ENCODE measurements at places on chromosomes 5 and 9.

- no peak for DNase-seq
Measured at GRCh38 chr5:171149772-171150171, 159.3 kb upstream of the TLX3 start.

- DNase-seq: no peak
Measured at GRCh38 chr9:21840647-21841046, 38.2 kb downstream of the MTAP start.

DNA sequence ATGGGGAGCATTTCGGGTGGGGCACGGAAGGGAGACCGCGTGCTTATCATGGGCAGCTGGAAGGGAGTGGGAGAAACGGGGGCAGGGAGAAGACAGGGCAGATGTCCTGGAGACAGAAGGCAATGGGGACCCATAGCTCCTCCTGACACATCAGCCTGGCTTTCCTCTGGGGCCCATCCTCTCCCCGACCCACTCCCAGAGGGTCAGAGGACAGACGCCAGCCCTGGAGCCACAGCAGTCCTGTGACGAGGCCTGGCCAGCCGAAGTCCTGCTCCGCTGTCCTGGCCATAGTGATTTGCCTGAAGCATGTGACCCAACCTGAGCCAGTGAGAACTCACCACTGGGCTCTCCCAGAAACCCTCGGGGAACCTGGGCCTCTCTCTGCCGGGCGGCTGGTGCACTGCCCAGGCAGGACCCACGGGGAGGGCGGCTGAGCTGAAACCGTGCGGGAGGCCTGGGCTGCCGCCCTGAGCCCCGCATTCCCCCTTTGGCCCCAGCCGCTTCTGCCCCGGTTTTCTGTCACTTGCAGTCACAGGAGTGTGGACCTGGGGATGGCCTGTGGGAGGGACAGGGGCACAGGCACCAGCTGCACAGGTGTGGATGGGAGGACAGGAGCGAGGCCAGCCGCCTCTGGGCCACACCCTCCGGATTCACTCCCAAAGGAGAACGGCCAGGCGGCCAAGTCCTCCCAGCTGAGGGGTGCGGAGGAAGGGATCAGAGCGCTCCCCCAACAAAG lies 19.8 kb downstream of the ADAMTS2 start:
- no peak for DNase-seq

DNA sequence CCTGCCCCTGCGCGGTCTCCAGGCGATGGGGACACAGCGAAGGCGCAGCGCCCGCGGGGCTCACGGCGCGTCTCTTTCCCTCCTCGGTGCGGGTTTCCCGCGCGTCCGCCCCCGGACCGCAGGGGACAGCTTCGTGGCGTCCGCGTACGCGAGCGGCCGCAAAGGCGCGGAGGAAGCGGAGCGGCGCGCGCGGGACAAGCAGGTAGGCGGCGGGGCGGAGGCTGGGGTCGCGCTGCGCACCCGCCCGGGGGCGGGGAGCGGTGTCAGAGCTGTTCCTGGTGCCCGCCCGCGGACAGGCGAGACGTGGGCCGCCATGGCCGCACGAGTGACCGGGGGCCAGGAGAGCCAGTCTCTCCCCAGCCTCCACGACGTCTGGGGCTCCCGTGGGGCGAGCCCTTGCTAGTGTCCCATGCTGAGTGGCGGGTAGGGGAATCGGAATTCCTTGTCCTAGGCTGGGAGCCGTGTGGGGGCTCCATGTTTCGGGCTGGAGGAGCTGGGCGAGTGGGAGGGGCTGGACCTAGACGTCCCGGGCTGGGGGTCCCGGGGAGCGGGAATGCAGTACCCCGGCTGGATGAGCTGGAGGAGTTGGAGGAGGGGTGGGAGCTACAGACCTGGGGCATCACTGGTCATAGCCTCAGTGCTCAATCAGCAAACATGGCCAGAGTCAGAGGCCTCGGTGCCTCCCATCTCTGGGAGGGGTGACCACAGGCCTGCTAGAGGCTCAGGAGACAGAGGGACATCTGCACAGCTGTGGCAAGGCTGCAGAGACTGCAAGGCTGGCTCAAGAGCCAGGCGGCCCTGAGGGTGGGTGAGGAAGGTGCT lies 968 bp downstream of the NKD2 start:
- DNase-seq: no peak

DNA sequence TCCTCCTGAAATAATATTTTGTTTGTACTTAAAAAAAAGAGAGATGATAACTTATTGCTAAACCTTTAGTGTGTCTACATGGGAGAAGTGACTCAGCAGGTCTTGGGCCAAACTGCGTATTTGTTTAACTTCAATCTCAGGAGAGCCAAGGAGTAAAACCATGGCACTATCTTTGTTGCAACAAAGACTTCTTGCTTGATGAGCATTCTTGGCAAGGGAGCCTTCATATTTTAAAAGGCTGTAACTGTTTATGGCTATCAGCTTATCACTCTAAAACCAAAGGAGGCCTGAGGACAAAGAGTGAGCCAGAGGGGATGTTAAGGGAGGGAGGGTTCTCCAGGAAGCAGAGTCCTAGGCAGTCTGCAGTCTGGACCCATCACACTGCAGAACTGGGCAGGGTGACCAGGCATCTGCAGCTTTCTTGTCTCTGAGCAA lies 216.2 kb upstream of the S1PR3 start:
- no peak for DNase-seq

DNA sequence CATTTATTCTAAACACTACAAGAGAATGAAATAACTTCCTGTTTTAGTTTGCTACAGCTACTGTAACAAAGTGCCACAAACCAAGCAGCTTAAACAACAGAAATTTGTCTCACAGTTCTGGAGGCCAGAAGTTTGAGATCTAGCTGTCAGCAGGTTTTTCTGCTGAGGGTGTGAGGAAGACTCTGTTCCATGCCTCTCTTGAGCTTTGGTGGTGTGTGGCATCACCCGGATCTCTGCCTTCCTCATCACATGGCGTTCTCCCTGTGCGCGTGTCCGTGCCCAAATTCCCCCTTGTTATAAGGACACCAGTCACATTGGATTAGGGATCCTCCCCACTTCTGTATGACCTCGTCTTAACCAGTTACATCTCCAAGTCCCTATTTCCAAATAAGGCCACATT lies 97.7 kb downstream of the CFAP95 start:
- DNase-seq: no peak

- DNase-seq: no peak
Measured at GRCh38 chr5:17118631-17119030, 98.8 kb upstream of the BASP1 start.

GRCh38 chr9:22119522-22120158 lies 110.5 kb upstream of the CDKN2B start:
- DNase-seq: no peak

- no peak for DNase-seq
Measured at GRCh38 chr5:67493676-67494075, 297.1 kb upstream of the CD180 start.

GRCh38 chr5:75412111-75412990 lies 75.3 kb downstream of the HMGCR start:
- no peak for DNase-seq

DNA sequence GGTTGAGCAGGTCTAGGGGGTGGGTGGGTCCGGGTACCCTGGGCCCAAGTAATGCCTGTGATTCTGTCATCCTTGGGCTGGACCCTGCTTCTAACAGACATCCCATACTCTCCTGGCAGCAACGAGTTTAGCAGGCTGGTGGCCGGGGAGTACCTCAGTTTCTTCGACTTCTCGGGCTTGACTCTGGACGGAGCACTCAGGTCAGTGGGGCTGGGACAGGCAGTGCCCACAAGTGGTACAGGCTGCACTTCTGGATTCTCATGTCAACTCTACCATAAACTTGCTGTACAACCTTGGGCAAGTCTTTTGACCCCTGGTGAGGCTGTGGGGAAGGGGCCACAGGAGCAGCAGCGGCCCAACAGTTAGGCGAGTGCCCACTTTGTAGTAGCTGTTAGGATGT lies 21.8 kb downstream of the PSD2 start:
- DNase-seq: no peak

- no peak for DNase-seq
Measured at GRCh38 chr5:116032094-116032517, at the start of gene ARL14EPL. Gene ARL14EPL, plus strand, starts transcription at chr5:116032472. Its CDS starts 18,994 bp downstream, at chr5:116051466.

DNA sequence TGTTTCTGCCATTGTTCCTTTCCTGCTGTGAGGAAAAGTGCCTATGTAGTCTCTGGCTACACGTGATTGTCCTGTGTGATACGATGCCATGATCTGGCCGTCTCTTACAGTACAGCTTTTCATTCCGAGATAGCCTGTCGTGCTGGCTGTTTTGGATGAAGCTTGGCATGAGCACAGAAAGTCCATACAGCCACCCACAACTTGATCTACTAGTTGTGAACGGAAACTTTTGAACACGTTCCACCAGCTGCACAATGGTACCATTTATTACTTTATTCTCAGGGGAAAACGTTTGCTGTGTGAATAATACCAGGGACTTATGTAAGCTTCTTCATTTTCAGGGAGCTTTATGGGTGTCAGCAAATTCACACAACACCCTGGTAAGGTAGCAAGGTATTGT lies 217.6 kb upstream of the ANKRD55 start:
- DNase-seq: no peak

DNA sequence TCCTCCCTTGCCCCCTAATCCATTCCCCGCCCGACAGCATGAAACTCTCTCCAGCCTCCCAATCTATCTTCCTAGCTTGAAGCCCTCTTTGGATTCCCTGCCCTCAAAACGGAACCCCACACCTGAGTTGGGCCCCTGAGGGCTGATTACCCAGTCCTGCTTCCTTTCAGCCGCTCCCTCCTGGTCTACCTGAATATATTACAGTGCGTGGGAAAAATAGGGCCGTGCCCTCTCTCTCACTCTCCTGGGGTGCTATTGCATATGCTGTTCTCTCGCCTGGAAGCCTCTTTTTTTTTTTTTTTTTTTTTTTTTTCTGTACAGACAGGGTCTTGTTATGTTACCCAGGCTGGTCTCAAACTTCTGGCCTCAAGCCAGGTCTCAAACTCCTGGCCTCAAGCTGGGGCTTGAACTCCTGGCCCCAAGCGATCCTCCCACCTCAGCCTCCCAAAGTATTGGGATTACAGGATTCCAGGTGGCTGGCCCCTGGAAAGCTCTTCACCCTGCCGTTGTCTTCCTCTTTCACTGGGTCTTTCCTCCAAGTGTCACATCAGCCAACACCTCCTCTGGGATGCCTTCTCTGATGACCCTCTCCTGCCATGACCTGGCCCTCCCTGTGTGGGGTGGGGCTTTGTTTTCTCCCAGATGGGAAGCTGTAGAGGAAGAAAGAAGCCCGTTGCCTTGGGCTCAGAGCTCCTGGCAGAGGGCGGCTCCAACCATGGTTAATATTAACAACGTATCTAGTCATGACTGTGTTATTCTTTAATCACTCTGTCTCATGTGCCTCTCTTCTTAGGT lies 8.2 kb downstream of the DNM1 start:
- DNase-seq: no peak

GRCh38 chr5:133323494-133324457 lies 272.0 kb downstream of the HSPA4 start:
- DNase-seq: no peak

DNA sequence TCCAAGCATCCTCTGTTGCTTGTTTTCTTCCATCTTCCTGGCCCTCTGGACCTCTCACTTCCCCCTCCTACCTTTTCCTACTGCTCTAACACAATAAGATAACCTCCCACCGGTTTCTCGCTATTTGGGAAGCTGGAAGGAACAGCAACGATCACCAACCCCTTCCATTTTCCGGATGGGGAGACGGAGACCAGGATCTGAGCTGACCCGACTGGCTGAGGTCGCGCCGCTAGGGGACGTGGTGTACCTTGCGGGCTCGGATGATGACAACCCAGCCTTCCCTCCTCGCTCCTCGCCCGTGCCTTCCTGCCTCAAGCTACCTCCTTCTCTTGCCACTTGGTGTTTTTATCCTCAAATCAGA lies 1.9 kb downstream of the LPAR1 start:
- DNase-seq: no peak

DNA sequence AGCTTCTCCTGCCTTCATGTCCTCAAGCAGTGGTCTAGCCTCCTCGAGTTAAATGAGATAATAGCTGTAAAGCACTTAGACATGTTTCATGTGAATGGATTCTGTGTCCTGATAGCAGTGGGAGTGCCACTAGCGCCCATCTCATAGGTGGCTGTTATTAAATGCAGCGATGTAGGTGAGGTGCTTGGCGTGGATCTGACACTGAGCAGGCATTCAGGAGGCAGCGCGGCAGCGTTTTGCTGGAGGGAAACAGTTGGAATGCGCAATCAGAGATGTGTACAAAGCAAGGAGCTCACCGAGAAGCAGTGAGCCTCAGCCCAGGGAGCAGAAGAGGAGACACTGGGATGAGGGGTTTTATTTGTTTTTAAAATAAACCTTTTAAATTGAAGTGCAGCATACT lies 106.6 kb downstream of the RGS3 start:
- no peak for DNase-seq

DNA sequence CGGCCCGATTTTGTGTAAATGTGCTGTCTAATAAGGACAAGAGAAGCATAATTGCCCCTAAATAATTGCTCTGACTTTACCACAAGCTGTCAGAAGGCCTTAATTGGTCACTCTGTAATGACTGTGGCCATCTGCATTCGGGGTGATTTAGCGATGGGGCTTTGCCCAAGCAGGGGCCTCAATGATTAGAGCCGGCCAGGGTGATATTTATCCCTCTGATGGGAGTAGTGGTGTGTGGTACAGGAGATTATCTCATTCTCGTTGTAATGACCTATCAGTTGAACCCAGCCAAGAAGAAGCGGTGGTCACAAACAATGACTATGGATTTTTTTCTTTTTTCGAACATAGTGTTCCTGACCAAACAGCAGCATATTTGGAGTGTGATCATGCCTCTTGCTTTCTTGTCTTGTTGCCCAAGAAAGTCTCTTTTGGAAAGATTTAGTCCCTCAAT lies 72.0 kb upstream of the SAP30L start:
- DNase-seq: no peak

- DNase-seq: no peak
Measured at GRCh38 chr5:87524217-87524616, 111.5 kb upstream of the CCNH start.

- no peak for DNase-seq
Measured at GRCh38 chr9:99490729-99491128, 268.6 kb downstream of the SEC61B start.

DNA sequence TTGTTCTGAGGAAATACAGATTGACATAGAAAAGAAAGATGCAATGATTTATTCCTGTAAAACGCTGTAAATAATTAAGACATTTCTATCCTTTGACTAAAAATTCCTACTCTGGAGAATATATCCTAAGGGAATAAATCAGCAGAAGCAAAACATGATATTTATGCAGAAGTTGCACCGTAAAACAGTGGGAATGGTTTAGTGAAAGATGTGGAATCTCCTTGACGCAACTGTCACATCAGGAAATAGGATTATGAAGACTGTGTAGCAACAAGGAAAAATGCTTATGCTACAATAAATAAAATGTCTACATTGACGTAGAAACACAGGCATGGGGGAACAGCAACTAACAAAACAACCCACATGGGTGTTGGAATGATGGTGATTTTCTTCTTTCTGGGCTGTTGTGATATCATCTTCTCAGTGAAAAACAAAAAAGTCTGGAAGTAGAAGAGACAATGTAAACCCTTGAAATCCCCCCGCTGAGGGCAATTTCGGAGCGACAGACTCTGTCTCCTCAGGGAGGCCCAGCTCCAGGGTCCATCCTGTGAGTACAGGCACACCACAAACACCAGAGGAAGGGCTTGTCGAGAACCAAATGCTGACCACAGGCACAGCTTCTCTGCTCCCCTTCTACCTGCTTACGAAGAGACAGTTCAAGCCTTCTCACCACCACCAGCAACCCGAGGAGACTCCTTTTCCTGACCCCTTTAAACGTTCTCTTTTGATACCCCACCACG lies 25.2 kb downstream of the COL23A1 start:
- no peak for DNase-seq

GRCh38 chr5:138968601-138969000 lies 93.5 kb upstream of the LRRTM2 start:
- no peak for DNase-seq

GRCh38 chr9:81182431-81182830 lies 506.9 kb downstream of the TLE1 start:
- DNase-seq: no peak

All from activated T-helper 9 cell treated with anti-CD3 and anti-CD28 coated beads, Interleukin-2, amount 50 U/mL, for 16 hours (primary cell).